ENCODE measurements at places on chromosomes 3 and 15. TPM values are rescaled to one million over a fixed set of nuclear protein-coding genes. Genes with fewer than 3 reads are reported as not detected.

- H3K4me3 ChIP-seq, result no peak overlapping the region
- no peak overlapping the region for H3K27ac ChIP-seq
- no peaks in the 10 kb centered on the region for H3K27me3 ChIP-seq
- no peaks in the 10 kb centered on the region for H3K4me1 ChIP-seq
- no peak for DNase-seq
These were observed 217.3 kb upstream of the GOLIM4 start for GRCh38 chr3:168312984-168313383.

Gene LRRC3B
- 0.74 TPM for total RNA-seq

Gene RAD51
- total RNA-seq, result 4.2 TPM

DNA sequence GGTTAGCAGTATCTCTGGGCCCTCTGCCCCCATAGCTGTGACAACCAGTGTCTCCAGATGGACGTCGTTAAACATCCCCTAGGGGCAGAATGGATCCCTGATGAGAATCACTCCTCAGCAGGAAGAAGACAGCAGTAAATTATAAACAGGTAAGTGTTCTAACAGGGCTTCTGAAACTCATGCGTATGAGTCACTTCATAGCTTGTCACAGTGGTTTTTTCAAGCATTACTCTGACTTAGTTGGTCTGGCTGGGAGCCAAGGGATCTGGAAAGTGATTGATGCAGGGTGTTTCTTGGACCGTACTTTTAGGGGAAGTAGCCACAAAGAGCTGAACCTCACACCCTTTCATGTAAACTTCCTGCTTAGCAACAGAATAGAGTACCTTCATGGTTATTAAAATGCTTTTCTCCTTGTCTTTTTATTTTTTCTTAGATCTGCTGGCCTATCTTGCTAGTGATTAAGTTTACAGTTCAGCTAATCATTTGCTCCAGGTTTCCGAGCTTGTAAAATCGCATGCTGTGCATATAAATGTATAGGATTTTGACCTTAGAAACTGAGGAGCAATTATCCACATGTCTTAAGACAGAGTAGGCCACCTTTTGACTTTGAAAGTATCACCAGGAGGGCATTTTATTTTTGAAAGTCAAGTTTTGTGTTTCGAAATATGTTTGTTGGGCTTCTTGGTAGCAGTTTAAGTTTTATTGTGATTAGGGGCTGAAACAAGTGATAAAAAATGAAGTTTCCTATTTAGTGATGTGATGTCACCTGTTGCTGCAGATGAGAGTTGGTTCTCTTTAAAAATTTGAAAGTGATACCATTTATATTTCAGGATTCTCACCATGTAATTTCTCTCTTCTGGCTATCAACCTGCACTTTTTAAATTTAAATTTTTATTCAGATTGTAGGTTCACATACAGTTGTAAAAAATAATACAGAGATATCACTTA is 333.9 kb downstream of the PTPRG start:
- H3K4me1 ChIP-seq, result peaks cover 21% of the 10 kb centered on the region
- H3K27ac ChIP-seq, result no peak overlapping the region
- no peak for DNase-seq
- H3K36me3 ChIP-seq, result no peaks in the 10 kb centered on the region
- no peaks in the 10 kb centered on the region for H3K27me3 ChIP-seq
- no peak overlapping the region for H3K4me3 ChIP-seq

- H3K4me3 ChIP-seq, result no peak overlapping the region
- H3K27me3 ChIP-seq, result no peaks in the 10 kb centered on the region
- DNase-seq, result no peak
- no peaks in the 10 kb centered on the region for H3K4me1 ChIP-seq
These were observed 348.2 kb downstream of the GRM7 start for GRCh38 chr3:7209098-7209497.

DNA sequence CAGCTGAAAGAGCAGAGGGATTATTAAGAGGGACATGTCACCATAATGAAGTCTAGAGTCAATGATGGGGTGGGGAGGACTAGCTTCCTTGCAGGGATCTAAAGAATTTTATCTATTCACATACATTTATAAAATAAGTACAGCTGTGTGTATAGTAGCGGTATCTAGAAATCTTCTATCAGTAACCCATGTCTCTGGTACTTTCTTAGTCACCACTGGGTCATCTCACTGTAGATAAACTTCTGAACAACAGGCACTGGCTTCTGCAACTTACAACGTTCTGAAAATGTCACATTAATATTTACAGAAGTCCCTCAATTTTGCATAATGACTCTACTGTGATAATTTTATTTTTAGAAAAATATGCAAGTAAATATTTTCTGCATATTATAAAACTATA is 401.7 kb downstream of the TBC1D5 start:
- no peak overlapping the region for H3K4me3 ChIP-seq
- no peaks in the 10 kb centered on the region for H3K36me3 ChIP-seq
- H3K4me1 ChIP-seq, result no peaks in the 10 kb centered on the region
- H3K27ac ChIP-seq, result no peak overlapping the region

DNA sequence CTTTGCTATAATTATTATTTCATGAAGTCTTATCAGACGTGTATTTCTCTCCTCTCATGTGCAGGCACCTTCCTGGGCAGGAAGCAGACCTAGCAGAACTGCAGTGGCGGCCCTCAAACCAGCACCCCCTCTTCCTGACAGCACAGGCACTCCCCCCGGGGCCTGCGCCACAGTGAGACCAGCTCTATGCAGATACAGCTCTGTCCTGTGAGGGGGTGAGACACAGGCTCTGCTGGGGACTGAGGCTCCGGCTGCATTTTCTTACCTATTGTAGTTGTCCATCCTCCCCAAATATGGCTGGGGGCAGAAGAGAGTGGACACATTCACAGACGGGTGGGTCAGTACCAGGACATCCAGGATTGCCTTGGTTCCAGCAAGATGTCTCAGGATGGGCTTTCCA is 5.0 kb downstream of the CISH start:
- H3K27me3 ChIP-seq, result no peaks in the 10 kb centered on the region
- no peak overlapping the region for H3K4me3 ChIP-seq
- no peak for DNase-seq
- H3K4me1 ChIP-seq, result peaks cover 99% of the 10 kb centered on the region
- peak overlapping the region; percentile 98 for H3K27ac ChIP-seq

Gene MAP1A
- 16.9 TPM for total RNA-seq

Gene PPP1R14D
- not detected for total RNA-seq

Gene GOLGA6L10
- 3.4 TPM for total RNA-seq

DNA sequence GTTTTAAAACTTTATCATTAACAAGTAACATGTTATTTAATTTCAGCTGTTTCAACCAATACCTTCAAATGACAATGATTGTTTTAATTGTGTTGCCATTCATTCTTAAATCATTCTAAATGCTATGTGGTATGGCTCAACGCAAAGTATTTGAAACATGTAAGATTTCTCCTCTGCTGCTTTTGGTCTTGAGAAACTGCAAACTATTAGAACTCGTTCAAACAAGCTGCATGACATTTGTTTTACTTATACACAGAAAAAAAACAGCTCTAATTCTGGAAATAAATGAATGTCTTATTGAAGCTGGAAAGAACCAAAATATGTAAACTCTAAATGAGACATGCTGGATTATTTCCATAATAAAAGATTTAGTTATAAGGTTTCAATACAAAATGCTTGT is 29.3 kb downstream of the FBN1 start:
- no peaks in the 10 kb centered on the region for H3K27me3 ChIP-seq
- H3K27ac ChIP-seq, result no peak overlapping the region
- H3K4me3 ChIP-seq, result no peak overlapping the region

GRCh38 chr15:48143856-48144255 is 23.1 kb downstream of the SLC24A5 start:
- peaks cover 12% of the 10 kb centered on the region for H3K4me1 ChIP-seq
- no peak overlapping the region for H3K4me3 ChIP-seq
- no peak overlapping the region for H3K27ac ChIP-seq
- H3K27me3 ChIP-seq, result no peaks in the 10 kb centered on the region
- DNase-seq, result no peak

DNA sequence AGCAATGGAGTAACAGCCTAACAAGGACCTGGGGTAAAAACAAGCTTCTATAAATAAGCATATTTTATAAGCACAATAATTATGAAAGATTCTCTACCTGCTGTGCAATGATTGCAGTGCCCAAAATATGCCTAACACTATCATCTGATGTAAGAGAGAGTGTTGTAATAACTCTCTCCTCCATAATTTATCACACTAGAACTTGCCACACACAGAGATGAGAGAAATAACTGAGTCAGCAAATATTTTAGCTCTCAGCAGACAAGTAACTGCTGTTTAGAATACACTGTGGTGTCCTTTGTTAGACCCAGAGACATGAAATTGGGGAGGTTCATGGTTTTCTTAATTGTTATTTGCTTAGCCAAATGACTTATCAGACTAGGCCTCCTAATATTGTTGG is 105.3 kb upstream of the ACP3 start:
- H3K27ac ChIP-seq, result no peak overlapping the region
- no peaks in the 10 kb centered on the region for H3K27me3 ChIP-seq
- no peaks in the 10 kb centered on the region for H3K4me1 ChIP-seq
- no peaks in the 10 kb centered on the region for H3K36me3 ChIP-seq
- H3K4me3 ChIP-seq, result no peak overlapping the region
- no peak for DNase-seq

Gene SLC28A2
- total RNA-seq, result not detected

DNA sequence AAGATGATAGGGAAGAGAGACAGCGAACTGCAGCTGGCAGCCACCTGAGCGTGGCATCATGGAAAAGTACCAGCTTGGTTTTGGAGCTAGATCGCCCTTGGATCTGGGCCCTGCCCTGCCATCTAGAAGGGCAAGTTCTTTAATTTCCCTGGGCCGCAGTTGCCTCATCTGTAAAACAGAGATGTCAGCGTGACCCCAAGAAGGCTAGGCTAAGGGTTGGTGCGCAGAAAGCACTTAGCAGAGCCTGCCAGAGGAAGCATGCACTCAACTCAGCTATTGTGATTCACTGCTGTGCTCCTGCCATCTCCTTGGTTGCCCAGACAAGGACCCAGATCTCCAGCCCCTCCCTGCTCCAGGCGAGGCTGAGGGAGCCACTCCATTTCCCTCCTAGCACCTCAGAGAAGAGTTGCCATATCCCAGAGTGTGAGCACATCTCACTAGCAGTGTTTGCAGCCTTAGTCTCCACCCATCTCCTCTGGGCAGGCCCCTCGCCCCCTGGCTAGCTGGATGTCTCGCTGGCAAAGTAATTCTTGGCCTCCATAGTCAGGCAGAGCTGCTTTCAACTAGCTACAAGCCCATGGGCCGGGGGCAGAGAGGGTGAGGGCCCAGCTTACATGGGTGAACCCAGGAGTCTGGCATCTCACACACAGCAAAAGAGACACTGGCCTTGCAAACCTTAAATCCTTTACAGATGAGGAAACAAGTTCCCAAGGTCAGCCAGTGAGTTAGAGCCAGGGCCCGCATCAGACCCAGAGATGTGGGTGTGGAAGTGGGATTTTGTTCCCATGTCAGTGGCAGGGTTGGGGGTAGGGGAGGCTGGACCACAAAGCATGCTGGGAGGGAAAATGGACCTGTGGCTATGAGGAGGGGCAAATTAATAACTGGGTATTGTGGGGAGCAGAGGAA is 280.7 kb upstream of the TLE3 start:
- no peaks in the 10 kb centered on the region for H3K36me3 ChIP-seq
- H3K4me1 ChIP-seq, result peaks cover 49% of the 10 kb centered on the region
- DNase-seq, result peak; percentile 85
- H3K4me3 ChIP-seq, result no peak overlapping the region

GRCh38 chr15:77695961-77696582 is 63.4 kb upstream of the LINGO1 start:
- DNase-seq, result no peak
- H3K4me3 ChIP-seq, result no peak overlapping the region
- no peaks in the 10 kb centered on the region for H3K36me3 ChIP-seq
- H3K4me1 ChIP-seq, result peaks cover 4% of the 10 kb centered on the region
- no peak overlapping the region for H3K27ac ChIP-seq

GRCh38 chr3:80357761-80358160 is 590.0 kb upstream of the ROBO1 start:
- H3K27ac ChIP-seq, result no peak overlapping the region
- H3K4me1 ChIP-seq, result no peaks in the 10 kb centered on the region
- no peak for DNase-seq
- H3K4me3 ChIP-seq, result no peak overlapping the region
- no peaks in the 10 kb centered on the region for H3K36me3 ChIP-seq

DNA sequence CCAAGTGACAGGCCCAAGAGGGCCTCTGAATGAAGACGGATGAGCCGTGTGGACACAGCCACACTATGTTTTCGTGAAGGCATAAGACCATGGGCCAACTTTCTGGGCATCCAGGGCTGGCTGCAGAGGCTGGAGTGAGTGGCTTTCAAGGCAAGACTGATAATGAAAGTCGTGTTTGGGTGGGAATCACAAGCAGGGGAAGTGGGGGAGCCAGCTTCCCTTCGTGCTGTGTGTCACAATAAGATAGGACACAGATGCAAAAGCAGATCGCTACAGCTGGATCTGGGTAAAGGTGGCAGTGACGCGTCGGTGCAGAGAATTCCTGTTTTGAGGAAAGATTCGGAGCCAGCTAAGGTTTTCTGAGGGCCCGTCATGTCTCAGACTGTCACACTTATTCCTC is 309.8 kb upstream of the CTDSPL start:
- H3K27me3 ChIP-seq, result no peaks in the 10 kb centered on the region
- H3K4me3 ChIP-seq, result no peak overlapping the region
- no peak overlapping the region for H3K27ac ChIP-seq
- no peaks in the 10 kb centered on the region for H3K4me1 ChIP-seq

GRCh38 chr3:37964716-37965115 is 25.9 kb upstream of the VILL start:
- H3K27ac ChIP-seq, result no peak overlapping the region
- no peaks in the 10 kb centered on the region for H3K27me3 ChIP-seq
- DNase-seq, result no peak
- H3K4me1 ChIP-seq, result peaks cover 34% of the 10 kb centered on the region
- no peak overlapping the region for H3K4me3 ChIP-seq

Gene DISP2
- total RNA-seq, result 0.74 TPM

- no peaks in the 10 kb centered on the region for H3K36me3 ChIP-seq
- no peak overlapping the region for H3K4me3 ChIP-seq
- no peaks in the 10 kb centered on the region for H3K27me3 ChIP-seq
- H3K27ac ChIP-seq, result no peak overlapping the region
These were observed 182.6 kb downstream of the ZPLD1 start for GRCh38 chr3:102617381-102617780.

GRCh38 chr15:52503788-52504496 is 24.7 kb downstream of the MYO5A start:
- no peak overlapping the region for H3K27ac ChIP-seq
- no peak overlapping the region for H3K4me3 ChIP-seq
- H3K4me1 ChIP-seq, result peaks cover 12% of the 10 kb centered on the region

Gene SLC41A3
- total RNA-seq, result 62.9 TPM

Gene MYH15
- not detected for total RNA-seq

DNA sequence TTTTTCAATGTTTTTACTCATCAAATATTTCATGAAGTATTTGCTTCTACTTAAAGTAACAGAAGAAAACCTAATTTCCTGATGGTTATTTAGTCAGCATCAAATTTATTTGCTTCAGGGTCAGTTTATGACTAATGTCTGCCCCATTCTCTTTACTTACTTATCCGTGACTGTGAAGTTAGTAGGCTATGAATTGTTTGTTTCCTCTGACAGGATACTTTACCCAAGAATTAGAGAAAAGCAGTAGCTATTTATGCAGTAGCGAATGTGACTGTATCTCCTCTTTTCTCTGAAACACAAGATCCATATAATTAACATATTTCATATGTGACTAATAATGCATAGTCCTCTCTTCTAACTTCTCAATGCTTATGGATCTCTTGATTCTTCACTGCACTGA is 329.9 kb upstream of the ROBO1 start:
- DNase-seq, result no peak
- no peaks in the 10 kb centered on the region for H3K27me3 ChIP-seq
- no peaks in the 10 kb centered on the region for H3K4me1 ChIP-seq
- no peak overlapping the region for H3K27ac ChIP-seq
- H3K36me3 ChIP-seq, result no peaks in the 10 kb centered on the region

GRCh38 chr3:42159706-42160472 is 68.7 kb downstream of the TRAK1 start:
- H3K4me3 ChIP-seq, result peak overlapping the region; percentile 11
- no peak for DNase-seq
- H3K36me3 ChIP-seq, result no peaks in the 10 kb centered on the region
- H3K27ac ChIP-seq, result no peak overlapping the region

Gene RBPMS2
- 3.7 TPM for total RNA-seq
